ENCODE measurements at places on chromosomes 11 and 22.

- DNase-seq: no peak
Measured at GRCh38 chr11:8022876-8023275, 35.7 kb downstream of the EIF3F start.

GRCh38 chr11:65853246-65853979, 4.6 kb downstream of the CFL1 start:
- no peak for DNase-seq

DNA sequence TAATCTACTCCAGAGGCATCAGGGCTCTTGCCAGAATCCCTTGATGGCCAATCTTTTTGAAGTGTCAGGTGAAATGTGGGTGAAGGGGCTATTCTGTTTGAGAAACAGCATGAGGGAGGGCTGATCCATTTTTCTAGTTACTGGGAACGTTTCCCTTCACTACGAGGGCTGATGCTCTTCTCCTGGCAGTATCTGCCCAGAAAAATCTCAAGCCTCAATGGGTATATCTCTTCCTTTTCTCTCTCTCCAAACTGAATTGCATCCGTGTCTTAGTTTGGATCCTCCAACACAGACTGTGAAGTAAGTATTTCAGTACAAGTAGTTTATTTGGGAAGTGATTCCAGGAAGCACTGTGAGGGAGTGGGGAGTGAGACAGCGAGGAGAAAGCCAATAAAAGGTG, 113.0 kb upstream of the NAV2 start:
- no peak for DNase-seq

DNA sequence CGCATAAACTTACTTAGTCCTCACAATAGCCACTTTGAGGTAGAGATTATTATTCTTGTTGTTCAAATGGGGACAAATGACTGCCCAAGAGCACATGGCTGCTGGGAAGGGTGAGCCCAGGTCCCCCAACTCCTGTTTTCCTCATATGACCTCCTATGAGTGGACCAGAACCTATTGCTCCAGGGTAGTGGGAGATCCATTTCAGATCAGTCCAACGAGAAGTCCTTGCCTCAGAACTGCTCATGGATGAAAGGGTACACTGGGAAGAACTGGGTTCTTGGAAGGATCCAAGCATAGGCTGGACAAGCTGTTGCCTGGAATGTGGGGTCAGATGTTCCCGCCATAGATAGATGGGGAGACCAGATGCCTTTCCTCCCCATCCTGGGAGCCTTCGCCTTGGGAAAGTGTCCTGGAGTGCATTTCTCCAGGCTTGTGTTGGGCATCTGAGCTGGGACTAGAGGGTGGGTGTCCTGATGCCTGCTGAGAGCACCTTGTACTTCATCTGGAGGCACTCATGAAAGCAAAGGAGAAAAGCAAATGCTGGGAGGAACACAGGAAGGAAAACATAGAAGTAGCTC, 146.3 kb upstream of the B3GAT1 start:
- no peak for DNase-seq

- DNase-seq: no peak
Measured at GRCh38 chr22:20123366-20124082, 6.5 kb upstream of the TRMT2A start.

GRCh38 chr11:34197256-34197655, 91.8 kb downstream of the NAT10 start:
- no peak for DNase-seq

- peak; percentile 62 for DNase-seq
Measured at GRCh38 chr11:29272019-29272654, 744.7 kb downstream of the KCNA4 start.

DNA sequence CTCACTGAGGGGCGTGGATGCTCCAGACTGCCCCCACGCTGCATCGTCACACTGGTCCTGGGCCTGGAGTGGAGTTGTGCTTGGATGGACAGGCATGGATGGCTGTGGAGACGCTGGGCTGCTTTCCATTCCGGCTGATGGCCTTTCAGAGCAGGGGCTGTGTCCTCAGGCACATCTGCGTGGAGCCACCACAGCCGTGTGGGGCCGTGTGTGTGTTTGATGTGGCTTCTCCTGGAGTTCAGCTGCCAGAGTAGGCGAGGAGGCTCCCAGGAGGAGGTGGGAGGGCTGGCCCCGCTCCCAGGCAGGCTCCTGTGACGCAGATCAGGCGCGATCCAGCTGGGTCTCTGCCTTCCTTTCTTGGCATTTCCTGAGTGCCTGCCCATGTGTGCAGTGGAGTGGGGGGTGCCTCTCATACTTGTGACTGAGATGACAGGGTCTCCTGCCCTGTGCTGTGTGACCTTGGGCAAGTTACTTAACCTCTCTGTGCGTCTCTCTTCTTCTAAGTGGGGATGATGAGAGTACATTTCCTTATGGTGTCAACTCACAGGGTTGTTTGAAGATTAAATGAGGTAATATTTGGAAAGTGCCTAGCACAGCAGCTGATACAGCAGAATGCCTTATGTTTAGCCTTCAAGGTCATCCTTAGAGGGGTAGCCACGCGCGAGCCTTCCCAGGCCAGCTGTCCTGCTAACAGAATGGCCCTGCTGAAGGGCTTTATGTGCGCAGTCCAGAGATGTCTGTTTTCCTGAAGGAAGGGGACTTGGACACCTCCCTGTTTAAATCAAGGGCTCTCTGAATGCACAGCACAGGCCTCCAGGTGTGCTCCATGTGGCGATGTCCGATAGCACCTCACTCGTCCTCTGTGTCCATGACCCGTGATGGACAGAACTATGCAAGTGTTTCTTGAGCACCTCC, 33.5 kb downstream of the GLB1L2 start:
- no peak for DNase-seq

DNA sequence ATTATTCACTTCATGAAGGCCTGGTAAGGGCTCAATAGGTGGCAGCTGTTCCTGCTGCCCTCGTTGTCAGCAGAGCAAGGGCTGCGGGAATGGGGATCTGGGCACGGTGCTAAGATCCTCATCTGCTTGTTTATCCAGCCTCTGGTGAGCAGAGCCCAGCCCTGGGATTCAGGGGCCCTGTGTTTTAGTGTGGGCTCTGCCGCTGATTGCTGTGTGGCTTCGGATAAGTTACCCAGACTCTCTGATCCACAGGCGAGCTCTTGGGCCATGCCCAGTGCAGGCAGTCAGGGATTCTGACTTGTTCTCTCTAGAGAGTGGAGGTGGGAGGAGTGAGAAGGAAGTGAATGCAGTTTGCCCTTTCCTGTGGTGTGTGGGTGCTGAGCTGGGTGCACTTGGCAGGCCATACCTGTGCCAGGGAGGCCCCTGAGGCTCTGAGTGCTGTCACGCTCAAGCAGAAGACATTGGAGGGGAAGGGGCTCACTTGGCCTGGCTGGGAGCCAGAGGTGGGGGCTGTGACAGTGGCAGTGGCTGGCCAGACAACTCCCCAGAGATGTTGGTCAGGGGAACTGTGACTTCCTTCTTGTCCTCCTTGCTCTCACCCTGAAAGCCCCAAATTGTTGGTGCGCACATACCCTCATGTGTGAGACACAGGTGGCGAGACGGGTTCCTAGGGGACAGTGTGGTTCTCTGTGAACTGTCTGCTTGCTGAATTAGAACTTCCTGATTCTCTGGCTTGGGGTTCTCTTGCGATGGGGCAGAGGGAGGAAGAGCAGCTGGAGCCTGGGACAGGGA, 43.7 kb downstream of the CD82 start:
- no peak for DNase-seq

DNA sequence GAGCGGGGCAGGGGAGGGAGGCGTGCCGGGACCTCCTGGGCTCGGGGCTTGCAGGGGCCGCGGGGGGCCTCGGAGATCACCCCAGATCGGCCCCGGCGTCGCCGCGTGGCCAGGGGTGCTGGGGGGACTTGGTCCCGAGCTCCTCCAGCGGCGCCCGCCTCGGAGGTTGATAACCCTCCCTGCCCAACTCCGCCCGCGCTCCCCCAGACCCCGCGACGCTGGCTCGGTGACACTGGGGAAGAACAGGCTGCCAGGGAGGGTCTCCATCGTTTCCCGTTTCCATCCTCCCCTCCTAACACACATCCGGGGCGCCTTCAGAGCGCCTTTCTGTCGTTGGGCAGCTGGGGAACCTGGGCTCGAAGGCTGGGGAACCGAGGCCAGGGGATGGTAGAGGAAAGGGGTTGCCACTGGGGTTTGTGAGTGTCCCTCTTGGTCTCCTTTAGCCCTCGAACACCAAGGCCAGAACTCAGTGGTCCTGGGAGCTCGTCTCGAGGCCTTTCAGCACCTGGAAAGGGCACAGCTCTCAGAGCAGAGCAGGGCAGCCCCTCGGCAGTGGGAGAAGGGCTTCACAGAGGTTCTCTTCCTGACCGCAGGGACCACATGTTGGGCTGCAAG, 431 bp downstream of the SLC37A2 start:
- no peak for DNase-seq

DNA sequence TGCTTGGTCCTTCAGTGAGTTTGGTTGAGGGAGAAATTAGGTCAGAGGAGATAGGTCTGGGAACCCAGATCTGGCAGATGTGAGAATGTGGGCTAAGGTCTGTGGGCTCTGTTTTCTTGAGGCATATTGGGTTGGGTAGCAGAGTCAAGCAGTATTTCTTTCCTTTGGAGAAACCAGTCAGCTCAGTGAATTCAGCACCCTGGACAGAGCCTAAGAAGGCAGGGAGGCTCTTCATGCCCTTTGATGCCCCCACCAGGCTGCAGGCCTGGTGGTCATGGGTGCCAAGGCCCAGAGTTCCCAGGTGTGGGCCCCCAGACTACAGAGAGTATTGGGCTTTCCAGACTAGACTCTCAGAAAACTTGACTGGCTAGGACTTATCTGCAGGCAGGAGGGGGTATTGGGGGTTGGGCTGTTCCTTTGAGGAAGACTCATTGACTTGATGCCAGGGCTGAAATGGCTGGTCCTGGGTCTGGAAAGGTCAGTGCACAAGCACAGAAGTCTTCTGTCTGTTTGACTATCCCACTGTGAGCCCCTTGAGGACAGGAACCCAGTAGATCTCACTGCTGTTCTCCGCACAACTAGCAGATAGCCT, 45.3 kb upstream of the NECTIN1 start:
- no peak for DNase-seq

GRCh38 chr22:17705546-17705945, 67.0 kb downstream of the BCL2L13 start:
- no peak for DNase-seq
